GM23248 (cell line): ENCODE measurements at places on chromosomes 5 and 9.
A peak's percentile ranks its signal among the peaks of the same experiment; 100 is the strongest.

GRCh38 chr9:21744320-21744719 is 58.1 kb upstream of the MTAP start:
- DNase-seq, result no peak

GRCh38 chr9:16268067-16268881 is 602.2 kb downstream of the BNC2 start:
- DNase-seq, result peak; percentile 60

DNA sequence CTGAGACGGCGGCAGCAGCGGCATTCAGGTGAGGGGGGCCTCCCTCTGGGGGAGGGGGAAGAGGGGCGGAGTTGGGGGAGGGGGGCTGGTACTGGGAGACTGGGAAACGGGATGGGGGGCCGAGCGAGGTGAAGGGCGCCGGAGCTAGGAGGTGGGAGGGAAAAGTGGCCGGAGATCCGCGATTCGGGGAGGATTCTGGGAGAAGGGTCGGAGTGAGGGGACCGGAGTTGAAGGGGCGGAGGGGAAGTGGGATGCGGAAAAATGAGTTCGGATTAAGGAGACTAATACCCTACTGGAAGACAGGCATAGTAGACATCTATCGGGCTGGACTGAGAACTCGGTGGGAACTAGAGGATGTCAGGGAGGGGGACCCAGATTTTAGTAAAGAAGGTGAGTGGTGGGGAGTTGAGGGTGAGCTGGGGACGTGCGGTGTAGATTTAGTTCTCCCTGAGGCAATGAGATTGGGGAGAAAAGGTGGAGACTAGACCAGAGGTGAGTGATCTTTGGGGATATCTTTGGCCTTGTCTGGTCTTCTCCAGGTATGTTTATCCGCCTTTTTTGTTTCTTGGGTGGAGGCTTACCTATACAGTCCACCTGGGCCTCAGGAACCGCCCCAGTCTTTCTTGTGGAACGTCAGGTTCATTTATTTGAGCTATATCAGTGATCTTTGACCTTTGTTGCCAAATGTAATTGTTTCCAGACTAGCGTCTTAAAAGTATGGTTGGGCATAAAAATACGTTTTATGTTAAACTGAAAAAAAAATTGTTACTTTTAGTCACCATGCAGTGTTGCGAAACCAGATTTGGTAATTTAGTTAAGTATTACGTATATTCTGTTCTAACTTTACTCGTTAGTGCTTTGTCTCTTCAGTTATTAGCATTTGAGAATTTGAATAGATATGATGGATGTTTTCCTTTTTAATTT is 632 bp downstream of the UBAP1 start:
- DNase-seq, result peak; percentile 91

DNA sequence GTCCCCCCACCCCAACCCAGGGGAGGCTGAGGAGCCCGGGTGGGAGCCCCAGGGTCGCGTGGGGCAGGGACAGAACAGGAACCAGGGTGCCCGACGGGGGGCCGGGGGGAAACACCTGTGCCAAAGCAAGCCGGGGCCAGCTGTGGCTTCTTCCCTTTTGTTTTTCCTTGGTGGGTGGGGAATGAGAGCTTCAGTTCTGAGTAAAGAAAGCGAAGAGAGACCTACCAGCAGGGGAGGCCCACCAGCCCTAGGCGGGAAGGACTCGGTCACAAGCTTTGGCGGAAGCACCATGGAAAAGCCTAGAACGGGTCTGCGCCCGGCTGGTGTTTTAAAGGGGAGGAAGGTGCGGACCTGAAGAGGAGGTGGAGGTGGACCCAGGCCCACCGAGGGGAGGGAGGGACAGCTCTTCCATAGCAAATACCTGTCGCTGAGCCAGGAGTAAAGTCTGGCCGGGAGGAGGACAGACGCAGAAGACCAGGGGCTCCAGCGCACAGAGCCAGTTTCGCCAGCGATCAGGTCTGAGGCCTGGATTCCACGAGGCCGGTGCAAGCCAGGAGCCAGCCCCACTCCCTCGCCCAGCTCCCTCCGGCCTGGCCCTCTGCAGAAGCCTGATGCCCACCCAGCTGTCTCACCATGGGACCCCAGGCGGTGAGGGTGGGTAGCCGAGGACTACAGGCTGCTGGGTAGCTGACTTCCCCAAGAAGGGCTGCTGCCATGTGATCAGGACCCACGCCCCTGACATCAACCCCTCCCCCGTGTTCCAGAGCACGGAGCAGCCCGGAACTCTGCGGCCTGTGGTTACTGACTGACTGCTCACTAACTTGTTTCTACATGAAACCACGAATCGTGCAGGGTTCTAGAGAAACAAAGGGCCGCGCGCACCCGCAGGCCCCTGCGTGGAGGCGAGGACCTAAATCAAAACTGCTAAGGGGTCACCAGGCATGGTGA is 849 bp upstream of the MGAT1 start:
- peak; percentile 70 for DNase-seq

DNA sequence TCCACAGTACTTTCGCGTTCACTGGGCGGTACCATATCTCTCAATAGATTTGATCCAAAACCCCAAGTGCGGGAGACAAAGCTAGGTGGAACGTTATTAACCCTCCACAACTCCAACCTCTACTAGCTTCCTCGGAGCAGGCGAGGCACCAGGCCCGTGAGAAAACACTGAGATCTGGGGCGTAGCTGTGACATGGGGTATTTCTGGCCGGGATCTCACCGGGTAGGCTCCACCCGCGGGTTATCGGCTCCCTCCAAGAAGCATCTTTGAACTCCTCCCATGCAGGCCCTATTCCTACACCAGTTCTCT is 350 bp upstream of the SLC25A46 start:
- DNase-seq, result no peak

- DNase-seq, result no peak
Measured at GRCh38 chr5:178455480-178455835, 134.7 kb downstream of the COL23A1 start.

DNA sequence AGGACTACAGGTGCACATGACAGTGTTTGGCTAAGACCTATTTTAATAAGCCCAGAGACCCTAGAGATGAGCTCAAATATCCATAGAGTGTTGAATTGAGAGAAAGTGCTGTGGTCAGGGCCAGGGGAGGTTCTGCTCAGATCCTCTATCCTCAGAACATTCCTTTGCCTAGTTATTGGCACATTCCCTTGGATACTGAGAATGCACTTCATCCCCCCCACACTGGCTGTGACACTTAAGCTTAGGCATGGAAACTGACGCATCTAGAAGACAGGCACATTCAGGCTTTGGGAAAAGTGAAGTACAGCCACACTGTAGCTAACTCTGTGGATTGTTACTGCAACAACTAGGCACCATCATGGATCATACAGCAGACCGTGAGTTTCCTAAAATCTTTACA is 27.1 kb upstream of the RASGRF2 start:
- peak; percentile 2 for DNase-seq

DNA sequence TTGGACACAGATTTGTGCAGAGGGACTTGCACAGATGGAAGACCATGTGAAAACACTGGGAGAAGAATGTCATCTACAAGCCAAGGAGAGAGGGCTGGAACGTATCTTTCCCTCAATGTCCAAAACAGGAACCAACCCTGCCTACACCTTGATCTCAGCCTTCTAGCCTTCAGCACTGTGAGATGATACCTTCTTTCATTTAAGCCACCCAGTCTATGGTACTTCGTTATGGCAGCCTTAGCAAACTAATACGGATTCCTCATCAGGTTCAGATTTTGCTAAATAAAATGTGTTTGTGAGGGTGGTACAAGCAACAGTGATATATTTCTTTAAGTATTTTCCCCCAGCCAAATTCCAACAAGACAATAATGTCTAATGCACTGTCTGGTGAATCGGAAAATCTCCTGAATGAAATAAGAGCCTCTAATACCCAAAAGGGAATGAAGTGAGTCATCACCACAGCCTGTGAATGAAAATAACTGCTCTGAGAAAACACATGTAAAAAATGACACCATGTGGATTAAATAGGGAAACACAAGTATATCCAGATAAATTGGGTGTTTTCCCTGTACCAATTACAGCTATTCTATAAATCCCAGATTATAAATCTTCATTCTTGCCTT is 182.8 kb upstream of the TARS1 start:
- DNase-seq, result peak; percentile 90

GRCh38 chr5:159768243-159768642 is 148.0 kb upstream of the ADRA1B start:
- peak; percentile 40 for DNase-seq

DNA sequence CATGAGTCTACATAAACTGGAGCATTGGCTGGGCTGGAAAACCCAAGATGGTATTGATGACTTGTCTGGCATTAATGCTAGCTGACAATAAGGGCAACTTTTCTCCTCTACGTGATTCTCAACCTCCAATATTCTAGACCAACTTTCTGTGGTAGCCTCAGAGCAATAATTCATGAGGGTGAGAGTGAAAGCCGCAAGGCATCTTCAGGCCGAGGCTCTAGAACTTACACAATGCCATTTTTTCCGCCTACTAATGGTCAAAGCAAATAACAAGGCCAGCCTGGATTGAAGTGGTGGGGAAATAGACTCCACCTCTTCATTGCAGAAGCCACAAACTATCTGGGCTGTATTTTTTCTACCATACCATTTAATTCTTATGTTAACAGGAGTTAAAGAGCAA is 267.4 kb downstream of the GABRG2 start:
- DNase-seq, result no peak

- DNase-seq, result no peak
Measured at GRCh38 chr5:67510204-67510603, 313.6 kb upstream of the CD180 start.

DNA sequence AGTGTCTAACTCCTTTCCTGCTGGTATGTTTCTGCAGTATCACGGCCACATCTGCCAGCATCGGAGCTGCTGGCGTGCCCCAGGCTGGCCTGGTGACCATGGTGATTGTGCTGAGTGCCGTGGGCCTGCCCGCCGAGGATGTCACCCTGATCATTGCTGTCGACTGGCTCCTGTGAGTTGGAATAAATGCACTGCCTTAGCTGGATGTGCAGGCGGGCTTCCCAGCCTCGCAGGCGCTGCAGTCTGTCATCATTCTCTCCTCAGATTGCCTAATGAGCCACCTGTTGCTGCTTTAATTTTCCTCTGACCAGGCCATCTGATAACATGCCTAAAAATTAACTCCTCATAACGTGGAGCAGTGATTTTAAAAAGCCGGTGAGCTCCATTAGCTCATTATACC is 79.1 kb upstream of the PLPP6 start:
- no peak for DNase-seq

GRCh38 chr5:169272731-169273427 is 28.1 kb downstream of the SLIT3 start:
- DNase-seq, result no peak

- DNase-seq, result no peak
Measured at GRCh38 chr9:73423891-73424290, 272.2 kb downstream of the ANXA1 start.

DNA sequence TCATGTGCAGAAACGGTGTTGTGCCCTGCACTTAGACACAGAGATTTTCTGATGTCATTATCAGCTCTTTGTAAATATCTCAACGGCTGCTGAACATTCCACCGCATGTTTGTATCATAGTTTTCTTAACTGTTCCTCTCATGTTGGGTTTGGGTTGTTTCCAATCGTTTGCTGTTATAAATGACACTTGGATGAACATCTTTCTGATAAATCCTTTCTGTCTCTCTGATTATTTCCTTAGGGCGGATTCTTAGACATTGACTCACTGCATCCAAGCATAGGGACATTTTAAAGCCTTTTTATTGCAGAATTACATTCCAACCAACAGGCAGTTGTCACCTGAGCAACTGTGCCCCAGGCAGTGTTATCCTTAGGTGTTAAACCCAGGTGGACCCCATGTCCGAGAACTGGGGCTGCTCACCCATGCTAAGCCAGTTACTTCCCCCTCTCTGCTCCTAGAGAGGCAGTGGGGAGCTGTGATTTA is 28.5 kb downstream of the COL5A1 start:
- DNase-seq, result peak; percentile 89

GRCh38 chr5:125348221-125348692 is 601.8 kb upstream of the ZNF608 start:
- DNase-seq, result peak; percentile 15

DNA sequence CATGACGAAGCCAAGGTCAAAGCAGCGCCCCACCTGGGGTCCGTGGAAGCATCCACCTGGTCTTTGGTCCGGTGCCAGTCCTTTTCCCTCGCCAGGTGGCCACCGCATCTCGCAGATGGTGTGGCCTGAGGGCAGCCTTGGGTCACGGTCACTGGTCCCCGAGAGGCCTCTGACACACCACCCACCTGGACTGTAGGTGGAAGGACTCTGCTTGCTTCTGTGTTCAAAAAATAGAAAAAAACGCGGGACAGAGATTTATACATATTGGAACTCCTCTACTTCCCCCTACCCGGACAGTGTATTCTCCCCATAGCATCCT is 466 bp upstream of the TTC39B start:
- no peak for DNase-seq

- DNase-seq, result no peak
Measured at GRCh38 chr5:167152561-167152960, 1138.9 kb upstream of the WWC1 start.

GRCh38 chr5:55847837-55848236 is 3.3 kb upstream of the IL31RA start:
- DNase-seq, result peak; percentile 8

DNA sequence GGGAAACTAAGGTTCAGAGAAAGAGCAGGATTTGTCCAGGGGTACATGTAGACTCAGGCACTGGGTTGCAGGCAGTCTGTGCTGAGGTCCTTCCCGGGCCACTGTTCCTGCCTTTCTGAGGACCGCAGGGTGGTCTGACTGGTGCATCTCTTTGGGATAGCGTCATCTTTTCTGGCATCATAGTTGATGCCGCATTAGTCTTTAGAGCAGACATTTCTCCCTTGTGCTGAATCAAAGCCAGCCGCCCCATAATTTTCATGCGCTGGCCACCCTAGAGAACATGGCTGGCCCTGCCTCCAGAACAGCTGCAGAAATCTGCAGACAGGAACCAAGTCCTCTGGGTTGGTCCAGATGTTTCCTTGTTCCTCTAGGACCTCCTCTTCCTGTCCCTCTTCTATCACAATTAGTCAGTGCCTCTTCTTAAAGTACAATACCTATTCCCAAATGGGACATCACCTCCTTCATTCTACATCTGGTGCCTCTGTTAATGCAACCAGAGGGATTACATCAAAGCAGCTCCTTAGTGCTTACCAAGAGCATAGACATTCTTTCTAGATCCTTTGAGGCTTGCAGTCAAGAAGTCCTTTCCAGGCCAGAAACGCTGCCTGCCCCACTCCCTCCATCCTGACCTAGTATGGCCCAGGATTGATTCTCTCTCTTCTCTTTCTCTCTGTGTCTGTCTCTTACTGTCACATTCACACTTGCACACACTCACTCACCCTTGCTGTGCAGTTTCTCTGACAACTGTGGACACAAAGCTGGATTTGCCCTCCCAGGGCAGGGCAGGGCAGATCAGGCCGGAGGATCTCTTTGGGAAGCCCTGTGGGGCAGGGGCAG is 42.0 kb upstream of the ORM1 start:
- no peak for DNase-seq

DNA sequence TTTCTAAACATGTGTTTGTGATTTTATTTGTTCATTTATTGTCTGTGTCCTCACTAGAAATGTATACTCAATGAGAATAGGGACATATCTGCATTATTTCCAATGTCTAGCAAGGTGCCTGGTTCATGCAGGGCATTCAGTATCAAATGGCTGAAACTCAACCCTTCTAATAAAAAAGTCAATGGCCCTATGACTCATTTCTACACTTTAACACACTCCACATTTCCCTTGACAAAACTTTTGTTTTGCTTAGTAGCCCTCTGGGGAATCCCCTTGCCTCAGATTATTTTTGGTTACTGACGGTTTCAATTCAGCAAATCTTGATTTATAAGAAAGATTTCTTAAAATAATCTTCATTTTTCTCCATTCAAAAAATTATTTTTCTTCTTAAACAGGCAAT is 206.0 kb upstream of the DMRTA1 start:
- peak; percentile 67 for DNase-seq

- DNase-seq, result peak; percentile 1
Measured at GRCh38 chr5:26121338-26121737, 917.0 kb downstream of the CDH9 start.
